Neural progenitor cell (in vitro differentiated cells): ENCODE measurements at places on chromosomes 13 and 19. TPM values are rescaled to one million over a fixed set of nuclear protein-coding genes. Genes with fewer than 3 reads are reported as not detected.

- DNase-seq = peak; percentile 73
Measured at GRCh38 chr13:48731957-48732569, 78.3 kb downstream of the CYSLTR2 start.

- DNase-seq = peak; percentile 26
Measured at GRCh38 chr19:39942366-39942730, 7.9 kb upstream of the FCGBP start.

GRCh38 chr13:98567140-98567539 lies 9.8 kb downstream of the STK24 start:
- DNase-seq = no peak

DNA sequence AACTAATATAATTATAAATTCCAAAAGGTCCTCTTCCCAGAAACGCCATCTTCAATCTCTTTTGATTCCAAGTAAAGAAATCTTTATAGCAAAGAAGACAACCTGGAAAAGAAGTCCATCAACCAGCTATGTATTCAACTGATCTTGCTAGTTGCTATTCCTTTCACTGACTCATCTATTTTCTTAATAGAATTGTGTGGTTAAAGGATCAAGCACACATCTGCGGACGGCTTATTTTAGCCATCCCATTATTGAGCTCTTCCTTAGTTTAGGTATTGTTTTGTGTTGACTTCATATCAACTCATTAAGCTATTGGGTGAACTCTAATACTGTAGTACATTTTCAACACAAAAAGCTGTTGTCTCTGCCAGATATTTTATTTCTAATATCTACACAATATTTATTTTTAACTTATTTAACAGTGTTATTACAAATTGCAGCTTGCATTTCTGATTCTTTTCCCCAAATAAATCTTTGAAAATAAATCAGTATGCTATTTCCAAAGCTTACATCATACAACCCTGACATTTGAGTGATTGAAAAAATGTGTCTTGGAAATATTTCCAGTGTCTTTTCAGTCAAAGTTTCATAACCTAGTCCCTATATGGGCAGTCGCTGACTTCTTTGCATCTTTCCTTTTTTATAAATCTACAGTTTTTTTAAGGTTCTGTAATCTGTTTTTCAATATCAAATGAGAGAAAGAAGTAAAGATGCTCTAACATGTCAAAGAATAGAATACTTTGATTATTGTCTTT lies 158.8 kb upstream of the SPRY2 start:
- no peak for DNase-seq

DNA sequence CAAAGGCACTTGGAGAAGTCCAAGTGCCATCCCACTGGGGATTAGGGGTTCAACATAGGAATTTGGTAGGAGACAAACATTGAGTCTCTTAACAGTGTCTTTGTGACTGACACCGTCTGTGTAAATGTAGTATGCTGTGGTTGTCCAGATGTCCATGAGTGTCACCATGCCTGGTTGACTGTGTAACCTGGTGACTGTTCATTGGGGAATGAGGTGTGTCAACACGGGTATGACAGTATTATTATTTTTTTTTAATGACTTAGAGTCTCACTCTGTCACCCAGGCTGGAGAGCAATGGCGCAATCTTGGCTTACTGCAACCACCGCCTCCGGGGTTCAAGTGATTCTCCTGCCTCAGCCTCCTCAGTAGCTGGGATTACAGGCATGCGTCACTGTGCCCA lies 16.2 kb downstream of the PKN1 start:
- no peak for DNase-seq

DNA sequence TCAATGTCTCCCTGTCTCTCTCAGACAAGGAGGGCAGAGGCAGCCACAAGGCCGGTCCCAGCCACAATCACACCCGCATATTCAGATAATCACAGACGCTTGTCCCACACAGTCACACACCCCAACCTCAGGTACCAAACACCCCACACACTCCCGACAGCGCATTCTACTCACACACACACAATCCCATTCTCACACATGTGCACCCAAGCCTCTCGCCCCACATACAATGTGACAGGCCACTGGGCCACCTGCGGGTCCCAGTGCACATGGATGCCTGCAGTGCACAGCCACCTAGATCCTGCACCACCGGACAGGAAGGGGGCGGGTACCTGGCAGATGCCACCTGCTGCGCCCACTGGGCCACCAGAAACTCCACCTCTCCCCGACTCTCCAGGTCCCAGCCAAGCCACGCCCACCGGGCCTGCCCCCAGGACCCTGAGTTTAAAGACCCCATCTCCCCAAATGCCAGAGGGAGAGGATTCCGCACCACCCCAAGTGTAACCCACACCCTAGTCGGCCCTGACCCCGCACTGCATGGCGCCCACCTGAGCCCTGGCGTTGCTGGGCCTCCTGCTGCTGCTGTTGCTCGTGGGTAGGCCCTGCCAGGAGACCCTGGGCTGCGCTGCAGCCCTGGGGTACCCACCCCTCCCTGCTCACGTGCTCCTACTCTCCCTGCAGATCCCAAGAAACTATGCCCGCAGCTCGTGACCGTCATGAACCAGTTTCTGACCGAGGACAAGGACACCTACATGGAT lies 10.6 kb downstream of the SCGB2B2 start:
- no peak for DNase-seq

Gene SLC25A41
- total RNA-seq = 0.46 TPM in 1 of 2 replicates, not detected in the other

Gene SYCN
- total RNA-seq = not detected in 2 replicates

Gene RNF17
- total RNA-seq = not detected in 2 replicates
